ENCODE measurements at places on chromosomes 2 and 18. TPM values are rescaled to one million over a fixed set of nuclear protein-coding genes. Genes with fewer than 3 reads are reported as not detected.

Gene PROM2
- 0.87 TPM for total RNA-seq

Gene FSHR
- not detected for total RNA-seq

GRCh38 chr2:170201734-170202393, 23.9 kb downstream of the MYO3B start:
- no peak for DNase-seq

DNA sequence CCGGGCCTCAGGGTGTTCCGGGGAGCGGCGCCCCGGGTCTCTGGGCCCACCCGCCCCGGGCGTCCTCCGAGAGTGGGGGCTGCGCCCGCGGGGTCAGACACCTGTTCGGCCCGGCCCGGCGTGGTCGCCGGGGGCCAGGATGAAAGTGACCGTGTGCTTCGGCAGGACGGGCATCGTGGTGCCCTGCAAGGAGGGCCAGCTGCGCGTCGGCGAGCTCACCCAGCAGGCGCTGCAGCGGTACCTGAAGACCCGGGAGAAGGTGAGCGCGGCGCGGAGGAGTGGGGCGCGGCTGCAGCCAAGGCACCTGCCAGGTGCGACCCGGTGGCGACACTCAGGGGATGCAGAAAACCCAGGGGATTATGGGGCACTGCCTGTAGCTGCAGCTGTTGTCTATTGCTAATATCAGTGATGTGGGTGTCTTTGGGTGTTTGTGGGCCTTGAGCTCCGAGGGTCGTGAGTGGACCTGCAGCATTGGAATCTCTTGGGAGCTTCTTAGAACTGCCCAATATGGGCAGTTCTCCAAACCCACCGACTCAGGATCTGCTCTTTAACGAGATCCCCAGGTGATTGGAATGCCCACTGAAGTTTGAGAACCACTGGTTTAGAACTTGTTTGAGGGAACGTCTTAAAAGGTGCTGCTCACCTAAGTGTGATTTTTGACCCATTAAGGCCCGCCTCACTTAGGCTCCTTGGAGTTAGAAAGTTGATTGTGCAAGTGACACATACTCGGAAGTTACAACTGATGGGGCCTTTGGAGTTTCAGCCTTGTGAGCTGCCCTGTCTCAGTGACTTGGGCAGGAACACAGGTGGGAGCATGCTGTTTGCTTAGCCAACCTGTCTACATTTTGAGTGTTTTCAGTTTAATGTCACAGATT, 823 bp downstream of the PARD3B start:
- DNase-seq, result peak; percentile 2

DNA sequence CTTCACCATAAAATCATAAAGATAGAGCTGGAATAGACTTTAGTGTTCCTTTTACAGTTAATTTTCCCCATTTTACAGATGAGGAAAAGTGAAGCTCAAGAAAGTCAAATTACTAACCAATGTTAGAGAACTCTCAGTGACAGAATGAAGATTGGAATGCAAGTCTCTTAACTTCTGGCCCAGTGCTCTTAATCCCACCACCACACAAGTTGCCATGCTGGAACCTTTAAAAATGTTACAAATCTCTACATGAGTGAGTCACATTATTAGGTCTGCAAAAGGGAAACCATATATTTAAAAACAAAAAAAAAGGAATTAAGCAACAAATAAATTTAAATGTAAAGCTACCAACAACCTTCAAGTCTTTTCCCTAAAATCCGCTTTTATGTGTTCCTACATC, 3.5 kb downstream of the NCKAP1 start:
- DNase-seq, result no peak

- DNase-seq, result no peak
Observed at GRCh38 chr18:76633588-76634269, 138.7 kb upstream of the ZNF516 start.

Gene C2orf76
- 9.6 TPM for total RNA-seq

DNA sequence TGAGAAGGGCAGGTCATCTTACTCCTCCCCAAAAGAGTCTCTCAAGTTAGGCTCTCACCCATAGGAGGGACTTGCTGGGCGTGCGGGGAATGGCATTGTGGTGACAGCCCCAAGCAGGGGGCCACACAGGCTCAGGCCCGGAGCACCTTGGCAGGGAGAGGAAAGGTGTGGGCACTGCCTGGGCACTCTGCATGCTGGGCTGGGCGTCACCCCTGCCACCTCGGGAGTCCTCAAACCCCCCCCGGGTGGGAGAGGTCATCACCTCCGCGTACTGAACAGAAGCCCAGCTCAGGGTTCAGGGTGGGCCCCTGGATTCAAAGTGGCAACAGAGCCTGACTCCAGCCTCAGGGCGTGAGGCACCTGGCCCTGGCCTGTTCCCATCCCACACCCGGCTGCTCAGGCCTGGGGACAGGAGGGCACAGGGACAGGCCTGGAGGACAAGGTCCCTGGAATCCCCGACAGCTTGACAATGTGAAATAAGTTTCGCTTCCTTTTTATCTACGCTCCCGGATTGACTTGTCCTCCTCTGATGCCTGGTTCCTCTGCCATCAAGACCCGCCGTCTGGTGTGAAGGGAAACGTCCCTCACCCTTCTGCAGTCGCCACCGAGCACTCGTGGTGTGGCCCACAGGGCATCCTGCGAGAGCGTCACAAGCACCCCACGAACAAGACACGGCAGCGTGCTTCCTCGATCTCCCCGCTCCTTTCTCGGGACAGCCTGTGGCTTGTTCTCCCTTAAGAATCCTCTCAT, 97.8 kb downstream of the HDAC4 start:
- no peak for DNase-seq

DNA sequence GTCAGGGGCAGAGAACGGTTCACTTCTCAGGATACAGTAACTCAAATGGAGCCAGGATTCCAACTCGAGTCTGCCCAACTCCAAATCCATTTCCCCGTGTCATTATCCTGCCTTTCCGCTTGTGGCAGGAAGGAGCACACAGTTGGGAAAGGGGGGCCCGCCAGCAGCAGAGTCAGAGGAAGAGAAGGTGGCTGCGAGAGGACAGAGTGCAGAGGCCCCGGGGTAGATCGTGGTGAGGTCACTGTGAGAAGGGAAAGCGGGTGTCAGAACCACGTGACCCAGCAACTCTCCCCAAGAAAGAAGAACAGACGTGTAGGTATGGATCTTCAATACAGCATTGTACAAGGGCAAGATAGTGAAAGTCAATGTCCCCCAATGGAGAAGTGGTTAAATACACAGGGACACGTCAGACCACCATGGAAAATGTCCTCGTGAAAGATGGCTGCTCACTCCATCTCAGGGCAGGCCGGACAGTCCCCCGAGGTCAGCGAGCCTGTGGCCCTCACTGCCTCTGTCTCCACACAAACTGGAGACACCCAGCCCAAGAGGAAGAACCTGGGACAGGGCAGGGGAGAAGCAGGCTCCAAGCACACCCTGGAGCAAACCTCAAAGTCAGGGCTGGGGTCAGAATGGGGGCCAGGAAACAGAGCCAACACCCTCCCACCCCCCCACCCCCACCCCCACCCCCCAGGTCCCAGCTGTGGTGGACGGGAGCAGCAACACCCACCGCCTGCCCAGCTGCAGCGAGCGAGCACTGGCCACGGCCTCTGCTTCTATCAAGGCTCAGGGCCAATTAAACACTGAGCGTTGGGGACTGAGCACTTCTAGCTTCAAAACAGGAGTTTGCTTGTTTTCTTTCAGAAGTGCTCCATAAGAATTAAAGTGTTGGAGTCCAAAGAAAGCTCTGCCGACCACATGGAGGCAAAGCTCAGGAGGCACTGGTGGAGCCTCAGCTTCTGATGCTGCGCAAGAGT, 92.7 kb downstream of the EIPR1 start:
- no peak for DNase-seq

DNA sequence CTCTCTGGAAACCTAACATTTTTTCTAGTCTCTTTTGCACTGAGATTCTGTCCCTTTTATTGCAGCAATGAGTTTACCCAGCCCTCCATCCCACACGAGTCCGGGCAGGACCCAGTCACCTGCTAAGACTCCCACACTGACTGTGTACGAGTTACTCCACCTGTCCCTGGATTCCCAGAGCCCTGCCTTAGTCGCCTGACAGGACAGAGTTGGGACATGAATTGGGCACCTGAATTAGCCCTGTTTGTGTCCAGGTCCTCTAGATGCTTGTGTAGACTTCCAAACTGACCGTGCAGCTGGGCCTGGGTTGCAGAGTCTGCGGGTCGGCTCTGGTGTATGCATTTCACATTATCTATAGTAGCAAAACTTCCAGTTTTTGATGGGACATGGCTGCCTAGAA, 238.7 kb downstream of the VAPA start:
- no peak for DNase-seq

- DNase-seq, result no peak
Observed at GRCh38 chr2:184371641-184372040, 226.7 kb upstream of the ZNF804A start.

DNA sequence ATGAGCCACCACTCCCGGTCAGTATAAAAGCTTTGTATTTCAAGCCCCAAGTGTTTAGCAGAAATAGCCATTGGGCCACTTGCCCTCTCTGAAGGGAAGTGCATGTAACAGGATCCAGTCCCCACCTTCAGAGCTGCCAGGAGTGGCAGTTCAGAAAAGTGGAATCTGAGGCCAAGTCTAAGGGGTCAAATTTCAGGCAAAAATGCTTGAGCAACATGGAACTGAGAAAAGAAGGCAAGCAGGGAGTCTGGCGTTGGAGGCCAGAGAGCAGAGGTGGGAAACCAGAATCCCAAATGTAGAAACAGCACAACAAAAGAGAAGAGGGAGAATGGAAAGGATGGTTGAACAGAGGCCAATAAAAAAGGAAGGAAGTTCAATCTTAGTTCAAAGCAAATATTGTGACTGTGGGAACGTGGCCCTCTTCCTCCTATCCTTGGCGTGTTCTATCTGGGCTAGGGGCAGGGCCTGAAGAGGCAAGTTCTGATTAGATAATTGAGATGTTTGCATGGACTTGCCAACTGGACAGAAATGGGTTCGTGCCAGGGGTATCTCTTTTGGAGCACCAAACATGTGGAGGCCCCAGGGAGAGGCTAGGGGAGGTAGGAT, 102.2 kb downstream of the AP1S3 start:
- no peak for DNase-seq

Gene HDAC4
- total RNA-seq, result 59.7 TPM

DNA sequence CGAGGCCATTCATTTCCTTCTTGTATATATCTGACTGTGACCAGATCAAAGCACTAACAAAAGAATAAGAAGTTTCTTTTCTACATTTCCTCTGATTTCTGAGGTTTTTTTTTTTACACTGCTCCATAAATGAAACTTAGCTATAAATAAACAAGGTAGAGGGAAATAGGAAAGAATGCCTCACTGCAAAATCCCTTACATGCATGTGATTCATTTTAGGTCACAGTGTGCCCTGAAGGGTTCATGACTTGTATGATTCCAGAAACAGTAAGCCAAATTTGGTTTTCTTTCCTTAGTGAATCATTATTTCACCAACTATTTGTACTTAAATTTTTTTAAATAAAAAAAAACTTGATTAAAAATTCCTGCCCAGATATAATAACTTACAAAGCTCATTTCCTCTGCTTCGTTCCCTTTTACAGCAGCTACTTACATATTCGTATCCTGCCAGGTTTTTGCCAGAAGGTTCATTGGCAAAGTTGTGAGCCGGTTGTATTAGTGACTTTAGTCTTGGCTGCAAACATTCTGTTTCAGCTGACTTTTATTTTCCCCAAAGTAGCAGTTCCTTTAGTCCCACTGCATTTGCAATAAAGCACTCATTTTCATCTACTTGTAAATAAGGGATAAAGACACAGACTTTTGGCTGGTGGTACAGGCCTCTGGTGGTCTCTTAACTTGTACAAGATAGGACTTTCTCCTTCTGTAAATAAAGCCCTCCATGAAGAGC, 58.6 kb downstream of the LRP2 start:
- DNase-seq, result no peak

DNA sequence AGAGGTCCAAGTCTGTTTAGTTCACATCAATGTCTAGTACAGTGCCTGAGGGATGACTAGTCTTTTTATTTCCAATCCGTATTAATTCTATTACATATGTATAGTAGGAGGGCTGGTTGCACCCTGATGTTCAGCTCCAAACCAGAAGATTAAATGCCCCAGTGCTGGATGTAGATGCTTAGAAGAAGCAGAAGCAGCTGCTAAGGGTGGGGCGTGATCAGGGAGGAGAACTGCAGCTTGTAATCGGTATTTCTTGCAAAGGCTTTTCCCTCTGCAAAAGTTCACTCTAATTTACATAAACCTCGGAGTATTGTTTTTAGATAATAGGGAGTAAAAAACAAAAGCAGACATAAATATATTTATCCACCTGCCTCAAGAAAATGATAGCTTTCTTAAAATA, 145.3 kb upstream of the ITGA4 start:
- no peak for DNase-seq

GRCh38 chr2:188573453-188573852, 281.8 kb downstream of the GULP1 start:
- no peak for DNase-seq

GRCh38 chr2:176467595-176467994, 198.4 kb downstream of the MTX2 start:
- DNase-seq, result no peak

GRCh38 chr18:74631623-74632350, 34.1 kb downstream of the ZNF407 start:
- DNase-seq, result peak; percentile 44

DNA sequence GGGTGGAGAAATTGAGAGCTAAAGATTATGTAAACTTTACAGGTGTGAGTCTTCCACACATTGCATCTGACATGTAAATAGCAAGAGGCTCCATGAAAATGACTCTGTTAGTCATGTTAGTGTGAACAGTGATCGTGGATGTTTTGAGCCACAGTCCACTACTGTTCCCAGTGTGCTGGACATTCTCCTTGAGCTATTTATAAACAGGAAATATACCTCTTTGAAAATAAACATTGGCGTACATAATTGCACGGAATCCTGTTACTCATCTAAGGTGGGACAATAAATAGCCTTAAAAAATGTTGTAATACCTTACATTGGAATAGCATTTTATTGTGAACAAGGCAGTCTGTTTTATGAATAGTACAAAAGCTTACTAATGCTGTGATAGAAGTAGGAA, 37.0 kb downstream of the LIMS1 start:
- DNase-seq, result no peak

GRCh38 chr2:117859924-117860647, 45.6 kb downstream of the DDX18 start:
- DNase-seq, result no peak

Gene SPATA3
- not detected for total RNA-seq

DNA sequence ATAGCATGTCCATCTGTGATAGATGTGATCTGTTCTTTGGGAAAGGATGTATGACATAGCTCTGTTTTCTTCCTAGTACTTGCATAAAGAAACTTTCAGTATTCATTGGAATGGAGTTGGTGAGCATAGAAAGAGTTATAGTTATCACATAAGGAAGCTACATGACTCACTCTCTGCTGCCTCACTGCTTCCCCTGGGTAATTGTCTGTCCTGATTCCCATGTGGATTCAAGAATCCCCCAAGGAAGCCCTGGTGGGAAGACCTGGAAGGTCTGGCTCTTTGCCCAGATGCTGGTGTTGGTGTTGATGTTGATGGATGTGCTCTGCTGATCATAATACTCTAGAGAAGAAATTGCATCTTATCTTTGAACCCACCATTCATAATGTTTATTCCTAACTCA, 60.6 kb downstream of the PTPN4 start:
- no peak for DNase-seq

DNA sequence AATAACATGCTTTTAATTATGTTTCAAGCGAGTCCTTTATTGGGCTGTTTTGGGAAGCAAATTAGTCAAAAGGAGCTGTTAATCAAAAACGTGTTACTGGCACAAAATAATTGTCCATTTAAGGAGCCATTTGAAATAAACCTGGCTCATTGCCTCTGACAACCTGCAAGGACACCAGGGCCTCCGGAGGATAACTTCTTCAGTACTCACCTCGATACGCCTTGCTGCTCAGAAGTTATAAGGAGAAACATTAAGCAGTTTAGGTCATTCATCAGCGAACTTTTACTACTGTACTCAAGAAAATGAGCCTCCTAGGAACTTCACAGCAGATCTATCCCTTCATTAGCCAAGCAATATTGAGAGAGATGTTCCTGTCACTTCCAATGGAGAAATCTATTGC, 1579.2 kb upstream of the ACVR2A start:
- DNase-seq, result no peak

Gene ADGRF3
- total RNA-seq, result 0.97 TPM

Gene MC4R
- not detected for total RNA-seq
